Activated effector memory CD4-positive, alpha-beta T cell treated with Interleukin-2 at 50 U/mL for 16 hours (primary cell): ENCODE measurements at places on chromosomes 7 and 10.

GRCh38 chr7:98702021-98702420 is 84.9 kb downstream of the NPTX2 start:
- no peak for DNase-seq

- no peak for DNase-seq
Measured at GRCh38 chr10:30987463-30987862, 44.2 kb downstream of the ZNF438 start.

- DNase-seq = no peak
Measured at GRCh38 chr10:3411044-3411443, 238.5 kb upstream of the PITRM1 start.

- DNase-seq = no peak
Measured at GRCh38 chr10:72298592-72299519, 25.1 kb downstream of the DDIT4 start.

DNA sequence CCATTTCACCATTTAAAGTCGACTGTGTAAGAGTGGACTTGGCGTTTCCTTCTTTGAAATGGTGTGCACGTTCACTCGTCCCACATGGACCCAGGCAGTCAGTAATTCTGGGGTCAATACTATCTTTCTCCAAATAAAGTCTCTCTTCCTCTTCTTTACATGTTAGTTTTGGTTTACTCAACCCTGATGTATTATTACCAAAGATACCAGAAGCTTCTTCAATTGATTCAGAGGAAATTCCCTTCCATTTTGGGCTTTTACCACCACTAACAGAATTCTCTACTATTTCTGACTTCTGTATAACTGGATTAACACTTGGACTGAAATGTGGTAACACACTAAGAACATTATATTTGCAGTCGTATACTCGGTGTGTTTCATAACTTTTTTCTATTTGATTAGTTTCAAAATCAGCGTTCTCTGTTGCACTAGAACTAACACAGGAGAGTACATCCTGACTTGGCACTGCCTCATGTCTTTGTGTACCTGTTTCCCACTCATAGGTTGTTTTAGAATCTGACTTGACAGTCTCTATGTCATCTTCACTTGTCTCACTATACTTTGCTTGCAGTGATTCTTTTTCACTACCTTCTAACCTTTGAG is 60.8 kb downstream of the LARP4B start:
- no peak for DNase-seq

- DNase-seq = no peak
Measured at GRCh38 chr7:123571187-123571586, 13.6 kb upstream of the NDUFA5 start.

DNA sequence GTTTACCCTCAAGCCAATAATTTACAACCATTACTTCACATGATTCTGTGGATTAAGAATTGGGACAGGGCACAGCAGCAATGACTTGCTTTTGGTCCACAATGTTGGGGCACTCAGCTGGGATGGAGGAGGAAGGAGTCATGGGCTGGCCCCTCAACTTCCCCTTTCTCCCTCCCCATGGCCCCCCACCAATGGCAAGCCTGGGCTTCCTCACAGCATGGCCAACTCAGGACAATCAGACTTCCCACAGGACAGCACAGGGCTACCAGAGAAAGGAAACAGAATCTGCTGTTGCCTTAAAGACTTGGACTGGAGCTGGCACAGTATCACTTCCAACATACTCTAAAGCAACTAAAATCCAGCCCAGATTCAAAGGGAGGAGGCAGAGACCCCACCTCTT is 160.7 kb downstream of the PTPN20 start:
- no peak for DNase-seq

- DNase-seq = no peak
Measured at GRCh38 chr10:78010278-78010677, 19.0 kb downstream of the POLR3A start.

DNA sequence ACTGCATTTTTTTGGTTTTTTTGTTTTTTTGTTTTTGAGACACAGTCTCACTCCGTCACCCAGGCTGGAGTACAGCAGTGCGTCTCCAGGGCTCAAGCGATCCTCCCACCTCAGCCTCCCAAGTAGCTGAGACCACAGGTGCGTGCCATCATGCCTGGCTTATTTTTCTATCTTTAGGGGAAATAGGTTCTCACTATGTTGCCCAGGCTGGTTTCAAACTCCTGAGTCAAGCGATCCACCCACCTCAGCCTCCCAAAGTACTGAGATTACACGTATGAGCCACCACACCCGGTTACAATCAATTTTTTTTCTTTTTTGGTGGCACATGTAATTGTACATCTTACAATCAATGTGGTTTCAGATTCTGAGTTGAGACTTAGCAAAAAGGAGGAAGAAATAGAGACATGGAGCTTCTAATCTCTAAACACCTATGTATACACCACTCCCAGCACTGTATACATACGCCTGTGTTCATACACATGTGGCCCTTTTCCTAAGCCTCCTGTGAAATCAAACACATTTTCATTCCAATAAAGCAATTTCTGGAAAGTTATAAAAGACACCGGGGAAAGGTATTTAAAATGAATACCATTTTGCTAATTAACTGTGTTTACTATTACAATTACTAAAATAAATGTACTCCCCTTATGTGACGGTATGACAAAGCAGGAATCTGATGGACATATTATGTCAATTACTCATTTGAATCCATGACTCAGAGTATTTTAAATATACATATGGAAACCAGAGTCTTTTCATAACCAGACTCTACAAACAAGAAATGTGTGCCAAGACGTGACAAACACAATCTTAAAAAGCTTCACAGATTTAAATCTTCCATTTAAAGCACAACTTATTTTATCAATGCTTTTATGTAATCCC is 40.9 kb downstream of the SMURF1 start:
- DNase-seq = no peak

- no peak for DNase-seq
Measured at GRCh38 chr10:79159141-79159651, 90.4 kb downstream of the ZMIZ1 start.

DNA sequence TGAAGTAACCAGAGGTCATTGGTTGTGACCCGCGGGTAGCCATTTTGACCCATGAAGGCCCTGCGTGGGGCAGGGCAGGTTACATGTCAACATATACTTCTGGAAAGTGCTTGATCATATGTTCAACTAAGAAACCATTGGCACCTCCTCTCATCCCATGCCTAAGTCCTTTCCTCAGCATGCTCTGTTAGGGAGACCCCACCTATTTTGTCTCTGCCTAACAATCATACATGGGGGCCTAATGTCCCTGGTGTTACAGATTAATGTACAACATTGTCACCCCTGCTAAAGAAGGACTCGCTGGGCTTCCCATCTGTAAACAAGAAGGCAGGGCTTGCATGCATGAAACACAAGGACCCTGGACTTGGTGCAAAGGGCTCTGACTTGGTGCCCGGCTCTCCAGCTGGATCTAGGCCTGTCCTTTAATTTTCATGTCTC is 133.7 kb upstream of the TNS3 start:
- no peak for DNase-seq

DNA sequence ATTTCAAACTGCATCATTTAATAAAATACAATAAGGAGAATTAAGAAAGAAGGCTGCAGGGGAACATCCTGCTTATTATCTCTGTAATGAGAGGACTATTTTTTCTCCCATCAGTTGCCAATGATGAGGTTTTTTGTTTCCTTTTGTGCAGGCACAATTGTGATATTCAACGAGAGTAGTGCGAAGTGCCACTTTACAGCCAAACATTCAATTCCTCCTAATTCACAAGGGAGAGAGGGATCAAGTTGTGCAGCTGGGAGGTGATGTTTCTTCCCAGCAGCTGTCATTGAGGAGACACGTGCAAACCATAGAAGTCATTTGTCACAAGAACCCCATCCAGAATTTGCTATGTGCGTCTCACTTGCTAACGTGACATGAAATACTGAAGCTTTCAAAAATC is 81.6 kb upstream of the ICA1 start:
- DNase-seq = no peak

GRCh38 chr10:61099756-61100155 is 155.8 kb upstream of the RHOBTB1 start:
- no peak for DNase-seq

GRCh38 chr7:762885-763284 is 35.8 kb upstream of the PRKAR1B start:
- DNase-seq = no peak

GRCh38 chr7:38934051-38934450 is 25.1 kb upstream of the VPS41 start:
- no peak for DNase-seq

DNA sequence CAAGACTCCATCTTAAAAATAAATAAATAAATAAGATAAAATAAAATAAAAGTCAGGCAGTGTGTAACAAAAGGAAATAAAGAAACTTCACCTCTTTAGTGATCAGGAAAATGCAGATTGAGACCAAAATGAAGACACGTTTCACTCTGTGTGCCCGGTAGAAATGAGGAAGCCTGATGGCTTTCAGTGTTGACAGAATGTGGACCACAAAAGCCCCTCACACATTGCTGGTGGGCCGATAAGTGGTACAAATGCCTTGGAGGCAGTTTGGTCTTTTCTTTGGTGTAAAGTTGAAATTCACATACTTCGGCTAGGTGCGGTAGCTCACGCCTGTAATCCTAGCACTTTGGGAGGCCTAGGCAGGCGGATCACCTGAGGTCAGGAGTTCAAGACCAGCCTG is 44.5 kb upstream of the PFKFB3 start:
- no peak for DNase-seq

DNA sequence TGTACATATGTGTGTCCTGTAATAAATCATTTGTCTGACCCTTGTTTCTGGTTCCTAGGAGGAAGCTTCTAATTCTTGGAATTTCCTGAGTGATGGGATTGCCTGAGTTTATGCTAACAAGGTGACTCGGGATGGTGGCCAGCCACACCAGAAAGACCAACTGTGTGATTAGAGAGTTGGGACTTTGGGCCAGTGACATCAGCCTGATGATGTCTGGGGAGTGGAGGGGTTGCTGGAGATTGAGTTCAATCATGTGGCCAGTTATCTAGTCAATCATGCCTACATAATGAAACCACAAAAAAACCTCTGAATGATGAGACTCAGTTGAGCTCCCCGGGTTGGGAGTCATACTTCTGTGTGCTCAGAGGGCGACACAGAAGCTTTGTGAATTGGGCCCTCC is 23.5 kb upstream of the CARD11 start:
- no peak for DNase-seq

DNA sequence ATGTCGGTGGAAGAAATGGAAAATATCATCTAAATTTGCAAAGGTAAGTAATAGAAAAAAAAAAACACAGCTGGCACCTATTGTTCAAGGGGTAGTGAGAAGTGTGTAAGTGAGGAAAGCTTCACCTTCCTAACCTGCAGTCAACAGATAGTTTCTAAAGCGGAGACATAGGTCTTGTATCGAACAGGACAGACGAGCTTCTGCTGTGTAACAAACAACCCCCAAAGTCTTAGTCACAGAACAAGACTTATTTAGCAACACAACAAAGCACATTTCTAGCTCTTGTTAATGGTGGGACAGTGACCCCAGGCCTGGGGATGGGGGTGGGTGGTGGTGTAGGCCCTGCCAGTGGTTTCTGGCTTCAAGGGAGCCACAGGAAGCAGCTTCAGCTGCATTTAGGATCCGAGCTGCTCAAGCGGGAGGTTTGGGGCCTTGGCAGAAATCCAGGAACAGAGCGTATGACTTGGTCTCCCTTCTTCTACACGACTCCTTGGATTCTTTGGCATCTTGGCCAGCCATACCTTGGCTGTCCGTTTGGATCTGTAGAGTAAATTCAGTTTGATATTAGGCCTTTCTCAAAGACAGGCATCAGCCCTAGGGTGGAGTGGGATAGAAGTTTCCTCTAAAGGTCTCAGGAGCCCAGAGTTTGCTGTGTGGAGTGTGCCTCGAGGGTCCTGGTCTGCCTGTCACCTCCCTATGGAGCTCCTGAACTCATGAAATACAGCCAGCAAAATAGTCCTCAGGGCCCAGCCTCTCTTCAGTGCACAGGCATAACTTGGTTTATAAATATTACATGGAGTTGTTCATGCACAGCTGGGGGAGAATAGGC is 56.9 kb upstream of the SHH start:
- DNase-seq = no peak

DNA sequence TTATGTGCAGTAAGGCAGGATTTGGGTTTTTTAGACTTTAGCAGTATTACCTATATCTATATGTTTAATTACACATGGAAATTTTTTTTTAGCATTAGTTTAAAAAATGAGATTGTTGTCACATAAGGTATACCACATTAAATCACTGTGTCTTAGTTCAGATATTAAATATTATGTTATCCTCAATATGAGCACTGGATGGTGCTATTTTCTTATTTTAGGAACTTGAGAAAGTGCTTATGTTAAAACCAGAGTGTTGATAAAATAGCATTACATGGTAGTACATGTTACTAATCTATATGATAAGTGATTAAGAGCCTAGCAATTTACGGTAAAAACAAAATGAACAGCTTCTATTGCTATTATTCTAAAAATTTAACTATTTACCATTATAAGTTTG is 28.8 kb downstream of the MIOS start:
- DNase-seq = no peak

DNA sequence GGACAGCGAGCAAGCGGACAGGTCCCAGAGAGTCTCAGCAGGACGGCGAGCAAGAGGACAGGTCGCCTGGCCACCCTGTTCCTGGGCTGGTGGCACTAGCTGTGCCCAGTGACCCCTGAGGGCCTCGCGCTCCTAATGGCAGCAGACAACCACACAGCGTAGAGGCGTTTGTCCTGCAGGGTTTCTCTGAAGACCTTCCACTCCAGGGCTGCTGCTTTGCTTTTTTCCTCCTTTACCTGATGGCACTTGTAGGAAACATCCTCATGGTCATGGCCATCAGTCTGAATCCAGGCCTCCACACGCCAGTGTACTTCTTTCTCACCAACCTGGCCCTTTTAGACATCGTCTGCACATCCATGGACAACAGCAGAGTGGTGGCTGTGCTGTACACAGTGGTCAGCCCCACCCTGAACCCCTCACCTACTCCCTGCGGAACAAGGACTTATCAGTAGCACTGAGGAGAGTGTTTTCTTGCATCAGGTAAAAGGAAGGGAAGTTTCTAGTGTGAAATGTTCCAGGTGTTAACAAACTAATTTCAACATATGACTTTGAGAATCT is 27.4 kb downstream of the SCART1 start:
- no peak for DNase-seq
